ENCODE measurements at places on chromosomes 3 and 15.
A peak's percentile ranks its signal among the peaks of the same experiment; 100 is the strongest.

- DNase-seq: peak; percentile 11
Measured at GRCh38 chr3:61966200-61966599, 404.8 kb downstream of the PTPRG start.

- DNase-seq: no peak
Measured at GRCh38 chr3:123229145-123229544, 27.4 kb downstream of the SEC22A start.

GRCh38 chr15:90154861-90155626 lies 46.1 kb upstream of the SEMA4B start:
- peak; percentile 53 for DNase-seq

GRCh38 chr3:12044860-12045259 lies 40.7 kb downstream of the SYN2 start:
- DNase-seq: no peak

DNA sequence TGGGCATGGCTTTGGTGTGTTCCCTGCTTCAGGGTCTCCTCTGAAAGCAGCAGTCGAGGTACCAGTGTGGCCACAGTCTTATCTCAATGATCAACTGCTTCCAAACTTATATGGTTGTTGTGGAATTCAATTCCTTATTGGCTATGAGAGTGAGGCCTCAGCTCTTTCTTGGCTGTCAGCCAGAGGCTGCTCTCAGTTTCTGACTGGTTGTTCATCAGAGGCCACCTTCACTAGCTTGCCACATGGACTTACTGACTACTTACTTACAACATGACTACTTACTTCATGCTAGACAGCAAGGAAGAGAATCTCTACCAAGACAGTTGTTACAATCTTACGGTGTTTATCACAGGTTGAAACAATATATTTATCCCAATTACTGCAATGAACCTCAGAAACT lies 789.2 kb downstream of the DIPK2A start:
- peak; percentile 17 for DNase-seq

Measured in NCI-H226 (cell line).